ENCODE measurements at places on chromosomes 6 and 20. TPM values are rescaled to one million over a fixed set of nuclear protein-coding genes. Genes with fewer than 3 reads are reported as not detected.

GRCh38 chr6:13373919-13374318 lies 45.6 kb upstream of the TBC1D7 start:
- H3K27me3 ChIP-seq: no peaks in the 10 kb centered on the region
- H3K27ac ChIP-seq: no peak overlapping the region
- DNase-seq: no peak
- no peak overlapping the region for H3K4me3 ChIP-seq
- no peaks in the 10 kb centered on the region for H3K36me3 ChIP-seq

DNA sequence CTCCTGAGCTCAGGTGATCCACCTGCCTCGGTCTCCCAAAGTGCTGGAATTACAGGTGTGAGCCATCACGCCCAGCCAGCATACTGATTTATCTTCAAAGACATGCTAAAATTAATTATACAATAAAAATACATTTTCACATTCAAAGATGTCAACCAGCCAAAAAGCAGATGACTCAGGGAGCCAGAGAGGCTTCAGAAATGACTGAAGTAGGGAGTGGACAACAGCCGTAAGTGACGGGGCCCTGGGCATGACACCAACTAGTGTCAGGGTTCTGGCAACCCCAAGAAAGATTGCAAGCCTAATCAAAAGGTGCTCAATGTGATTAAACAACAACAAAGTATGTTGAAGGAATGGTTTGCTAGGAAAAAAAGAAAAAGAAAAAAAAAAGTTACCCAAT lies 28.4 kb downstream of the GPLD1 start:
- DNase-seq: no peak
- H3K27me3 ChIP-seq: no peaks in the 10 kb centered on the region
- no peak overlapping the region for H3K27ac ChIP-seq
- H3K4me3 ChIP-seq: no peak overlapping the region

ZNF311 gene
- polyA plus RNA-seq: 5.8 TPM

STMND1 gene
- 5.8 TPM for polyA plus RNA-seq

GRCh38 chr6:1576711-1577110 lies 33.0 kb upstream of the FOXC1 start:
- DNase-seq: no peak
- H3K27ac ChIP-seq: peak overlapping the region; percentile 75
- H3K36me3 ChIP-seq: no peaks in the 10 kb centered on the region
- H3K4me3 ChIP-seq: no peak overlapping the region
- peaks cover 36% of the 10 kb centered on the region for H3K4me1 ChIP-seq

GGTLC1 gene
- polyA plus RNA-seq: 20.7 TPM

SLC35D3 gene
- polyA plus RNA-seq: not detected

- no peaks in the 10 kb centered on the region for H3K27me3 ChIP-seq
- H3K4me3 ChIP-seq: no peak overlapping the region
These were observed 108.6 kb upstream of the CITED2 start for GRCh38 chr6:139483079-139483478.

DNA sequence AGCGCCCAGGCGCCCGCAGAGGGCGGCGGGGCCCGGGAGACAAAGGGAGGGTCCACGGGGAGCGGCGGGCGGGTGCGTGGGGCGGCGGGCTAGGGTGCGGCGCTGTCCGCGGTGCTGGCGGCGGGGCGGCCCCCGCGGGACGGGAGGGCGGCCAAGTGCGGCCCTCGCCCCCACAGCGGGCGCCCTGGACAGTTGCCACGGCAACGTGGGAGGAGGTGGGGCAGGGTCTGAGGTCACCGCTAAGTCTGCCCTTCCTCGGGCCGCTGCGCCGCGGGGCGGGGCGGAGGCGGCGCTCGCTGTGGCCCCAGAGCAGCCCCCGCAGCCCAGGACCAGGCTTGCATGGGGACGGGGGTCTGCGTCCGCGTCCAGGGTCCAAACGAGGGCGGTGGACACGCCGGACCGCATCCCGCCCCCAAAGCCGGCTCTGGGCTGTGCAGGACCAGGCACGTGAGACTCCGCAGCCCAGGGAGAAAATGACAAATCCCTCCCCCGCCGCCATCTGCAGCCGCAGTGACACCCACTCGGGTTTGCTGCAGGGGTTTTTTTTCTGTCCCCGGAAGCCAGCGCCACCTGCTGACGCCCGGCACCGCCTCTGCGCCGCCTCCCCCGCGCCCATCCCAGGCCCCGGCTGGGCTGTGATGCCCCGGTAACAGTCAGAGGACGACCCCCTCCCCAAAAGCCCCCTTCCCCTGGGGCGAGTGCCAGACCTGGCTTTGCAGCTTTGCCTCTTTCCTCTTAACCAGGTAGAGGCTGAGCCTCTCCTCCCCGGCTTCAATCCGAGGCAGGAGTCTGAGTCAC lies 36.8 kb downstream of the YTHDF1 start:
- DNase-seq: peak; percentile 66
- H3K36me3 ChIP-seq: no peaks in the 10 kb centered on the region
- H3K4me3 ChIP-seq: no peak overlapping the region
- no peaks in the 10 kb centered on the region for H3K27me3 ChIP-seq

DNA sequence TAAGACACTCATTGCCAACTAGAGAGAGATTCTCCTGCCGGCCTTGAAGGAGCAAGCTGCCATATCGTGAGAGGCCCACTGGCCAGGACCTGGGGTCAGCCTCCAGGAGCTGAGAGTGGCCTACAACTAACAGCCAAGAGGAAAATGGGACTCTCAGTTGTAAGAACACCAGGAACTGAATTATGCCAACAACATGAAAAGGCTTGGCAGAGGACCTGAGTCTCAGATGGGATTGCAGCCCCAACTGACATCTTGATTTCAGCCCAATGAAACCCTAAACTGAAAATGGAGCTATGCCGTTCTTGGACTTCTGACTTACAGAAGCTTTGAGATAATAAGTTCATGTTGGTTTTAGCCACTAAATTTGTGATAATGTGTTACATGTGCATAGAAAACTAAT lies 193.5 kb upstream of the LRFN2 start:
- H3K4me1 ChIP-seq: no peaks in the 10 kb centered on the region
- no peak overlapping the region for H3K4me3 ChIP-seq
- no peaks in the 10 kb centered on the region for H3K36me3 ChIP-seq
- H3K27ac ChIP-seq: no peak overlapping the region
- H3K27me3 ChIP-seq: no peaks in the 10 kb centered on the region

- no peaks in the 10 kb centered on the region for H3K36me3 ChIP-seq
- DNase-seq: no peak
- no peak overlapping the region for H3K4me3 ChIP-seq
- no peak overlapping the region for H3K27ac ChIP-seq
- no peaks in the 10 kb centered on the region for H3K27me3 ChIP-seq
- no peaks in the 10 kb centered on the region for H3K4me1 ChIP-seq
These were observed 32.7 kb upstream of the SULF2 start for GRCh38 chr20:47818016-47818415.

SSTR4 gene
- polyA plus RNA-seq: not detected

DNA sequence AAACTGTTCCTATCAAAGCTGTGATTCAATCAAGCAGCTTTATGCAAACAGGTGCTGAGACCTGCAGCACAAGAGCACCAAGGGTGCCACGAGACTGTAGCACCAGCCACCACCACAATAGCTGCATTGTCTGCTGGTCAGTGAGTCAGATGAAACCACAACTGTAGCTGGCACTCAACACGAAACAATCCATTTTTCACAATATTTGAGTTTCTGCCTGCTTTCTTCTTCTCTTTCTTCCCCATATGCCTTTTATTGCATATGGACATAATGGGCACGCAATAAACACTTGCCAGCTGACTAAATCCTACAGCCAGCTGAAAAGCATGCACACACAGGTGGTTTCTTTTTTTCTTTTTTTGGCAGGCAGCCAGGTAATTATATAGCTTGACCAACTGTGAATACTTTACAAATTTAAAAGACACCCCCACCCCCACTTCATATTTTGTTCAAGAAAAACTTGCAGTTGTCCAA lies 16.6 kb downstream of the SLC2A12 start:
- H3K36me3 ChIP-seq: no peaks in the 10 kb centered on the region
- DNase-seq: no peak
- no peaks in the 10 kb centered on the region for H3K4me1 ChIP-seq
- H3K4me3 ChIP-seq: no peak overlapping the region
- H3K27ac ChIP-seq: no peak overlapping the region
- no peaks in the 10 kb centered on the region for H3K27me3 ChIP-seq

GRCh38 chr6:130958468-130958867 lies 104.6 kb downstream of the EPB41L2 start:
- no peaks in the 10 kb centered on the region for H3K36me3 ChIP-seq
- H3K27ac ChIP-seq: no peak overlapping the region
- no peaks in the 10 kb centered on the region for H3K4me1 ChIP-seq
- H3K27me3 ChIP-seq: no peaks in the 10 kb centered on the region
- no peak for DNase-seq
- no peak overlapping the region for H3K4me3 ChIP-seq

GRCh38 chr6:161066511-161066910 lies 74.9 kb downstream of the MAP3K4 start:
- no peaks in the 10 kb centered on the region for H3K27me3 ChIP-seq
- no peaks in the 10 kb centered on the region for H3K36me3 ChIP-seq
- no peak overlapping the region for H3K27ac ChIP-seq

FKBP1C gene
- polyA plus RNA-seq: not detected

- no peaks in the 10 kb centered on the region for H3K27me3 ChIP-seq
- peak overlapping the region; percentile 78 for H3K27ac ChIP-seq
- H3K36me3 ChIP-seq: no peaks in the 10 kb centered on the region
- peaks cover 9% of the 10 kb centered on the region for H3K4me1 ChIP-seq
- peak; percentile 30 for DNase-seq
These were observed 717 bp upstream of the ASF1A start for GRCh38 chr6:118893064-118893806.

GRCh38 chr20:19725814-19726525 lies 32.1 kb upstream of the RIN2 start:
- H3K27ac ChIP-seq: no peak overlapping the region
- DNase-seq: no peak
- H3K36me3 ChIP-seq: no peaks in the 10 kb centered on the region
- no peaks in the 10 kb centered on the region for H3K27me3 ChIP-seq

DNA sequence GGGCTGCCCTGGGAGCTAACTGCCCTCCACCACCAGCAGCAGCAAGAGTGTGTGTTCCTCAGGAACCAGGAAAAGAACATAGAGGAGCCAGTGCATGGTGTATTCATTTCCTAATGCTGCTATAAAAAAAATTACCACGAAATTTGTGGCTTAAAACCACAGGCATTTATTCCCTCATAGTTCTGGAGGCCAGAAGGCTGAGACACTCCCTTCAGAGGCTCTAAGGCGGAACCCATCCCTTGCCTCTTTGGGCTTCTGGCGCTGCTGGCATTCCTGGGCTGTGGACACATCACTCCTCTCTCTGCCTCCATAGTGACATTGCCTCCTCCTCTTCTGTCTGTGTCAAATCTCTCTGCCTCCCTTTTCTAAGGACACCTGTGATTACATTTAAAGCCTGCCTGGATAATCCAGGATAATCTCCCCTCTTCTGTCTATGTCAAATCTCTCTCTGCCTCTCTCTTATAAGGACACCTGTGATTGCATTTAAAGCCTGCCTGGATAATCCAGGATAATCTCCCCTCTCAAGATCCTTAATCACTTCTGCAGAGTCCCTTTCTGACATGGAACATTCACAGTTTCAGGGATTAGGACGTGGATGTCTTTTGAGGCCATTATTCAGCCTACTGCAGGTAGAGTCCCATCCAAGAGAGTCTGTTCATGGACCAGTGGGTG lies 54.7 kb downstream of the NDUFAF5 start:
- no peak overlapping the region for H3K27ac ChIP-seq
- no peaks in the 10 kb centered on the region for H3K27me3 ChIP-seq
- no peaks in the 10 kb centered on the region for H3K4me1 ChIP-seq
- DNase-seq: no peak

- DNase-seq: no peak
- no peaks in the 10 kb centered on the region for H3K36me3 ChIP-seq
- H3K27ac ChIP-seq: no peak overlapping the region
- no peaks in the 10 kb centered on the region for H3K4me1 ChIP-seq
These were observed 170.7 kb upstream of the PREP start for GRCh38 chr6:105573556-105573955.

DNA sequence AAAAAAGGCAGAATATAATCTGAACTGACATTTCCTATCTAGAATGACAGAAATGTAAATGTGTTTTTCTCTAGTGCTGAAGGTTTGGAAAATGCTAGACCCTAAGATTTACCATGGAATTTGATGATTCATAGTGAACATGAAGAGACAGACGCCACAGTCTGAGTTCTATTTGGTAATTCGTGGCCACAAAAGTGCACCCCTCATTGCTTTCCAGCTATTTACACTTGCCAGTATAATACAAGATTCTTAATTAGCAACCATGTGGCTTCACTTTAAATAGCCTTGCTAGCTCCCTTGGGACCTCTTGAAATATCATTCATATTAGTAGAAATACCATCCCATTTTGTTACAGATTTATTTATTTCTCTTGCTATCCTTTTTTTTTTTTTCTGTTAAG lies 636.8 kb downstream of the PRKN start:
- no peak for DNase-seq
- no peak overlapping the region for H3K27ac ChIP-seq
- H3K36me3 ChIP-seq: no peaks in the 10 kb centered on the region
- no peaks in the 10 kb centered on the region for H3K4me1 ChIP-seq

GTF2H4 gene
- polyA plus RNA-seq: 38.1 TPM

- H3K4me1 ChIP-seq: no peaks in the 10 kb centered on the region
- no peak overlapping the region for H3K27ac ChIP-seq
- H3K4me3 ChIP-seq: no peak overlapping the region
These were observed 27.3 kb downstream of the FAM229B start for GRCh38 chr6:112114577-112115223.

HCRTR2 gene
- 0.50 TPM for polyA plus RNA-seq
